ENCODE measurements at places on chromosomes 7 and 10. TPM values are rescaled to one million over a fixed set of nuclear protein-coding genes. Genes with fewer than 3 reads are reported as not detected.

FAM25C gene
- not detected for total RNA-seq

- no peak for ATAC-seq
Observed at GRCh38 chr10:97715259-97715874, 1.8 kb downstream of the MARVELD1 start.

DNA sequence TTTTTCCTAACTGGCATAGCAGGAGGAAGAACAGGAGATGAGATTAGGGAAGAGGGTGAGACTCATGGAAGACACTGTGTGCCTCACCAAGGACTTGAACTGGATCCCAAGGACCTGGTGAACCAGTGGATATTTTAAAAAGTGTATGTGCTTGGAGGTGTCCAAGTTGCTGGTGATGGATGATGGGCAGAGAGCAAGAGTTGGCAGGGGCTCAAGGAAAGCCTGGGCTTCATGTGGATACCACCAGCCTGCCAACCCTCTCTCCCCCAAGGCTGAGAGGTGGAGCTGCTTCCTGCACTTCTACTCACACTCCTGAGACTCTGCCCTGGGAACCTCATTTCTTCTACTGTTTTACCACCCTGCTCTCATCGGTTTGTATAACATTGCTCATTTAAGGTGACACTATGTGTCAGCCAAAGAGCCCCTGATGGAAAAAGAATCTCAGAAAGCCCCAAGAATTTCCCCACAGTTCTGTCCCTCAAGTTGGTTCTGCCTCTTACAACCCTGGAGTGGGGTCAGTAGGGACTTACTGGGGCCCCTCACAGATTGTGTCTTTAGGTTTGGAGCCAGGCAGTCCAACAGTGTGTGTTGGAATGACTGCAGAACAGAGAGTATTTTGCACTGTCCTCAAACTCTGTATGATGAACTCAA is 56.2 kb upstream of the PDCD4 start:
- peak; percentile 89 for ATAC-seq

DNA sequence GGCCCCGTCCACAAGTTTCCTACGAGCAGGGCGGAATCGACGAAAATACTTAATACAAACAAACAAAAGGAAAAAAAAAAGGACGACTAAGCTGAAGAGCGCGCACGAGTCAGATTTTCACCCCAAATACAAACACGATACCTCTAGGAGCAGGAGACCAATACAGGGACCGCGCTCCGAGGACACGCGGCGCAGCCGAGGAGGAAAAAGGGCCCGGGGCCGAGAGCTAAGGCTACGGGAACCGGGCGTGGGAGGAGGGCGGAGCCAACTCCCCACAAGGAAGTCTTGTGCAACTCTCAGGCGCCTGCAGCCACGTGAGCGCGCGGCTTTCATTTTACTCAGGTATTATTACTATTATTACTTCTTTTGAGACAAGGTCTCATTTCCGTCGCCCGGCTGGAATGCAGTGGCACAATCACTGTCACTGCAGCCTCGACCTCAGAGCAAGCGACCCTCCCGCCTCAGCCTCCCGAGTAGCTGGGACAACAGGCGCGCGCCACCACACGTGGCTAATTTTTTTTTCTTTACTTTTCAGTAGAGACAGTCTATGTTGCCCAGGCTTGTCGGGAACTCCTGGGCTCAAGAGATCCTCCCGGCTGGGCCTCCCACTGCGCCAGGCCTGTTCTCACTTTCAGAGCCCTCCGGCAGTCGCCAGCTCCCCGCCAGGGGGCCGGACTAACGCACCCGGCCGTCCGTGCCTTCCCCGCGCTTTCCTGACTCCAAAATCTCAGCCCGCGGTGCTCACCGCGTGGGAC is 1.2 kb downstream of the HNRNPF start:
- ATAC-seq, result peak; percentile 55

DNA sequence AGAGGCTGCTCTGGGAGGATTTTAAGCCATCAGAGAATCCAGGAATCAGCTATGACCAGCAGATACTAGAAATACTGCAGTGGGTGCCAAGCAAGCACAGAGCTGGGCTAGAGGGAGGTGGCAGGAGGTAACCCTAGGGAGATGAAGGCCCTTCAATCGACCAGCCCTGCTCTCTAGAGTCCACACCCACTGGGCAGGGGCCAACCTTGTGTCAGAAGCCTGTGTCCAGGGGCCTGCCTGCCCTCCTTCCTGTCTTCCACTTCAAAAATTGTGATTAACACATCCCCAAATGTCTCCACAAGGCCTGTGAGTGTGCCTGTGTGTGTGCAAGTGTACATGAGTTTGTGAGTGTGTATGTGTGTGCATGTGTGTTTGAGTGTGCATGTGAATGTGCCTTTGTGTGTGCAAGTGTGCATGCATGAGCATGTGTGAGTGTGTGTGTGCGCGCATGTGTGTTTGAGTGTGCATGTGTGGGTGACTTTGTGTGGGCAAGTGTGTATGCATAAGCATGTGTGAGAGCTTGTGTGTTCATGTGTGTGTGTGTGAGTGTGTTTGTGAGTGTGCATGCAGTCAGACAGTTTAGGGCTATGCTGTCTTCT is 367.7 kb downstream of the SFMBT2 start:
- no peak for ATAC-seq

DNA sequence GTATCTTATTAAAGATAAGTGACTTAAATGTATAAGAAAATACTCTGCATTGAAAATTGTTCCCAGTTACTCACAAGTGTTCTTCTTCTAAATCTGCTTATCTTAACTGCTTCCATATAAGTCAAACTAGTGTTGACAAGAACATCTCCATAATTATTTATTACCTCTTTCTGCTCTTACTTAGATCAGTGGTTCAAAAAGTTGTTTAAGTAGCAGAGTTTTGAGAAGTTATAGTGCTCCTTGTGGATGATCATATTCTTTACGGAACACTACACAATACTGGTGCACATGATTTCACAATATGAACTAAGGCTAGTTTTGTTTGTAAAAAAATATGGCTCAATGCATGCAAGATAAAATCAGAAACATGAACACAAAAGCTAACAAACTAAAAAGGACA is 168.4 kb downstream of the SEMA3D start:
- ATAC-seq, result no peak

DNA sequence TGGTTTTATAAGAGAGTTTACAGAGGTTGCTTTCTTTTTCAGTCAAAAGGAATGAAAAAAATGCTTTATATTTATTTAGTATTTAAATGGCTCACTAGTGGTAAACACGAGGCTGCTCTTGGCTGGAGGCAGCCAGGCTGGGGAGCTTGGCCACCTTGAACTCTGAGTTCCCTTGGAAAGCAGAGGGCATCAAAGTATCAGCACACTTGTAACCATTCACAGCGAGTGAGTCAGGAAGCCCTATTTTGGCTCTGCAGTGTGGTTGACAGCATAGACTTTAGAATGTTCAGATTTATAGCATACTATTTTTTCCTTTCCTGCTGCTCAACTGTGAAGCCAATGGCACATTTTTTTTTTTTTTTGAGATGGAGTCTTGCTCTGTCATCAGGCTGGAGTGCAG is 51.6 kb downstream of the CYCS start:
- no peak for ATAC-seq

DNA sequence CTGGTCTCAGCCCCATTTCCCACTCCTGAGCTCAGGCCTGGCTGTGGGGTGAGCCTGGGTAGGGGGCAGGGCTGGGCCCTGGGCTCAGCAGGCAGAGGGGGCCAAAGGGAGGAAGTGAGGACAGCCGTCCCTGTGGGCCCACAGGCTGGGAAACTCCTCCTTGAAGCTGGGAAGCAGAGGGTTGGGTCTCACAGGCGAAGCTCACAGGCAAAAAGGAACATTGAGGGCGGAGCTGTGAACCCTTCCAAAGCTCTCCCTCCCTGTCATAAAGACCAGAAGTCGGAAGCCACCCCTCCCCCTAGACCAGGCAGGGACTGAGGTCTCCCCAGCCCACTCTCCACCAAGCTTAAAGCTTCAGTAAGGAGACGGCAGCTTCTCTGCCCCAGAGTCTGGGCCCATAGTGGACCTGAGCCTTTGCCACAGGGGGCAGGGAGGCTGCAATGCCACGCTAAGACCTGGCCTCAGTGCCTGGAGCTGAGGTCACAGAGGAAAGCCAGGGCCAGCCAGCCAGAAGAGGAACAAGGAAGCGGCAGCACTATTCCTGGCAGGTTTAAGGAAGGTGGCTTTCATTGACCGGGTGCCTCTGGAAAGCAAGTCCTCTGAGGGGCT is 1.0 kb upstream of the KCP start:
- no peak for ATAC-seq

GRCh38 chr7:150357270-150357669 is 11.4 kb upstream of the REPIN1 start:
- ATAC-seq, result peak; percentile 84

GRCh38 chr10:121558238-121558637 is 40.0 kb downstream of the FGFR2 start:
- ATAC-seq, result no peak
